ENCODE measurements at places on chromosomes 13 and 19.

DNA sequence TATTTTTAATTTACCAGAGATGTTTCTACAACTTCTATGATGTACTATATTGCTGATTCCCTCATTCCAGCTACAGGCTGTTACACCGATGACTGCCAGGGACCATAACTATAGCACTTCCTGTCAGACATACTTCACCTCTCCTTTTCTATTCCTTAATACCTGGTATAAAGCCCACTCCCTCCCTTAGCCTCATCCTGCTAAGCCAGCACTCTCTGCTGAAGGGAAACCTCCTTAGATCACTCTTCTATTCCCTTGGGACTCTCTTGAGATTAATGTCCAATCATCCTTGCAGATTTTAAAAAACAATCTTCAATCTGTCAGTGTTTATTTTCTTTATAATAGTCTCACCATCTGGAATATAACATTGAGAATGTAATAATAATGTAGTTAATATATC lies 127.9 kb downstream of the DIAPH3 start:
- no peak for DNase-seq

GRCh38 chr13:22062478-22063205 lies 391.8 kb downstream of the FGF9 start:
- DNase-seq = no peak

GRCh38 chr13:81442904-81443303 lies 1102.0 kb upstream of the SPRY2 start:
- DNase-seq = no peak

- DNase-seq = no peak
These were observed 4.1 kb upstream of the CNN1 start for GRCh38 chr19:11534538-11534937.

- DNase-seq = no peak
These were observed 6.3 kb downstream of the TTYH1 start for GRCh38 chr19:54421521-54421920.

GRCh38 chr13:75452564-75452963 lies 29.4 kb downstream of the TBC1D4 start:
- DNase-seq = no peak

DNA sequence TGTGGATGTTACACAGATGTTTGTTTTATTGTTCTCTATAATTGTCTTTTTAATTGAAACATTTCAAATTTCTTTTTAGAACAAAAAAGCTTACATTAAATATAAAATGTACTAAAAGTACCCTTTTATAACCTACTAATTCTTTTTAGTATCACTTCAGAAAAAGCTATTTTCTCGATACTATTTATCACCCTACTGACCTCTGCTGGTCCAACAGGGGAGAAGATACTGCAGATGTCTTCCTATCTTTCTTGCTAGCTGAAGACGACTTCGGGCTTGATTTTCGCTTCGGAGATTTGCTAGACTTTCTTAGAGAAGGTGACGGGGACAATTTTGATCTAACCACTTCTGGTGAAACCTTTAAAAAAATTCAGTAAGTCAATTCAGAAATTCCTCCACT lies 42.4 kb downstream of the ZC3H13 start:
- no peak for DNase-seq

DNA sequence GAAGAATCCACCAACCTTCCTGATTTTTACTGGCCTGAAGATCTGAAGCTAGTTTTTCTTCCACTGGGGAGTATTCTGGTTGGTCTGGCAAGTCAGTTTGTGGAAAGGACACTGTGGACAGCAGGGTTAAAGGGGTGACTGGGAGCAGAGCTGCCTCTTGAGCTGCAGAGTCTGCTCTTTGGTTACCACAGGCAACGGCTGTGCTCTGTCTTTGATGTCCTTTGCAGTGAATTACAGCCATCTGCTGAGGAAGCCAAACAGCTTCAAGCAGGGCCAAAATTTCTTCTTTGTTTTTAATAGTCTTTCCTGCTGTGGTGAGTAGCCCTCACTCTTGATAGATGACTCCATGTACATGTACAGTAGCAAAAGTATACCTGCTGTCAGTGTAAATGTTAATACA lies 75.7 kb downstream of the ZNF100 start:
- DNase-seq = no peak

GRCh38 chr13:19148561-19148960 lies 33.1 kb downstream of the TUBA3C start:
- DNase-seq = no peak

DNA sequence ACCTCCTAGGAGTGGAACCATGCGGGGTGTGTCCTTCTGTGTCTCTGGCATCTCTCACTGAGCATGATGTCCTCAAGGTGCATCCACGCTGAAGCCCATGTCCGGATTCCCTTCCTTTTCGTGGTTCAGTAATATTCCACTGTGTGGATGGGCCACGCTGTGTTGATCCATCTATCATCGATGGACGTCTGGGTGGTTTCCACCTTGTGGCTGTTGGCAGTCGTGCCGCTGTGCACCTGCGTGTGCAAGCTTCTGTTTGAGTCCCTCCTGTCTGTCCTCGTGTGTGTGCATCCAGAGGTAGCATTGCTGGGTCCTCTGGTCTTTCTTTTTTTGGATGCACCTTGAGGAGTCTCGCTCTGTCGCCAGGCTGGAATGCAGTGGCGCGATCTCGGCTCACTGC lies 11.2 kb upstream of the GNA15 start:
- no peak for DNase-seq

- no peak for DNase-seq
These were observed 8.3 kb upstream of the PDX1 start for GRCh38 chr13:27911521-27911920.

- no peak for DNase-seq
These were observed 91.7 kb upstream of the ANKRD10 start for GRCh38 chr13:111006506-111007031.

DNA sequence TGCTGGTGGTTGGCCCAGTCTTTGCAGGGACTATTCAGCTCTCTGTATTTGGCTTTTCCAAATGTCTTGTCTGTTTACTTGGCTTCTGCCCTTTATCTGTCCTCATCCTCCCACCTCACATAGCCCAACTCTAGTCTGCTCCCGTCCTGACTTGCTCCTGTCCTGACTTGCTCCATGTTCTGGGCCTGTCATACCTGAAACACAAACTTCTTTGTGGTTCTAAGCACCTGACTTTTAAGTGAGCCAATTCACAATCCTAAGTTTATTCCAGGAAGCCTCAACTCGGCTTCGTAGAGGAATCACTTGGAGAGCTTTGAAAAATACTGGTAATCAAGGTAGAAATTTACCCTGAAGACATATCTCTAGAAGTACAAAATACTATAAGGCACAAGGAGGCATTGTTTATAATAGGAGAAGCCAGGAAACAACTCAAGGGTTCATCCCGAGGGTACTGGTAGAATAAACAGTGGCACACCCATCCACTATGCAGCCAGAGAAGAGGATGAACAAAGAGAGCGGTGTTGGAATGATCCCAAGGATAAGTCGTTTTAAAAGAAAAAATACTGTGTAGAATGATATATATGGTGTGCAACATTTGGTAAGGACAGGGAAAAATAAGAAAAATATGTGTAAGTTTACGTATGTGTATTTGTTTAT lies 284.5 kb downstream of the FGF14 start:
- no peak for DNase-seq

DNA sequence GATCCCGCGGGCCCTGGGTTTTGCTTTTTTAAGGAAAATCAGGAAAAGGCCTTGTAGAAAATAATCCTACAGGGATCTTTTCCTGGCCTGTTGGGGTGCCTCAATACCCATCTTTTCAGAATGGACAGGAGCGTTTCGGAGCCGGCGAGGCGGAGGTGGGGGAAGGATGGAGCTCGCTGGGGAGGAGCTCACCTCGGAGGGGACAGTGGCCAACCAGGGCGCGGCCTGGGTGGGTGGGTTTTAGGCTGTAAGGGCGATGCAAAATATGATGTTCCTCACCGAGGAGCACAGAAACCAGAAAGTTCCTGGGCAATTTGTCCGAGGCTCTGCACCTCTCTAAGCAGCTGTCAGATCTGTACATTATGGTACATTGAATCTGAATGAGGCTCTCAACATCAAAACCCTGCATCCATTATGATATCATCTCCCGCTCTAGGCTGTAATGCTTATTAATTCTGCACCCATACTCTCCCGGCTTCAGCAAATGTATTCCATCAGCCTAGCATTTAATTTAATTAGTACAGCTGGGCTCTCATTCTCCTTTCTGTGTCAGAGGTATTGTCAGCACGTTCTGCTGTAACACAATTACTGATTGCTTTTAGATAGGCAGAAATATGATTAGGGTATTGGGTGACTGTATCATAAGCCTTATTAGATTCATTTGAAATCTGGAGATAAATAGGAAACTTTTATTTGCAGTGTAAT lies 90.3 kb upstream of the SOX1 start:
- no peak for DNase-seq

DNA sequence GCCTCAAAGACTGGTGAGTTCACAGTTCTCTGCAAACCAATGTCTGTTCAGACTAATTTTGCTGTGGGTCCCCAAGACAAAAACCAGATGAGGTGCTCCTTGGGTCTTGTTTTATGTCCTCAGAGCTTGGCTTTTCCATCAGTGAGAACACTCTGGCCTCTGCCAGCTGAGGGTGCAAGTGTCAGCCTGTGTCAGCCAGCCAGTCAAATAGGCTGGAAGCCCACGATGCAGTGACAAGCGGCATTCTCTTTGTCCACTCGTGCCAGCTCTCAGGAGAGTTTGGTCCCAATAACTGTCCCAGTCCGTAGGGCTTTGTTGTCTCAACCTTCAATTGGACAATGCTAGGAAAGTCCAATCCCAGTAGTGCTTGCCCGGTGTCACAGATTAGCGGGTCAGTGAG lies 9.4 kb upstream of the AKT2 start:
- no peak for DNase-seq

- no peak for DNase-seq
These were observed 61.6 kb downstream of the ANKRD10 start for GRCh38 chr13:110853235-110853721.

GRCh38 chr13:22240716-22241115 lies 569.8 kb downstream of the FGF9 start:
- no peak for DNase-seq

GRCh38 chr13:27806744-27807387 lies 14.6 kb downstream of the GSX1 start:
- no peak for DNase-seq
